Activated CD4-positive, alpha-beta T cell treated with anti-CD3 and anti-CD28 coated beads, Interleukin-2, amount 10 ng/mL, durations not matched to agents 7 days and 5 days (primary cell): ENCODE measurements at places on chromosomes 16 and 17.
A peak's percentile ranks its signal among the peaks of the same experiment; 100 is the strongest.

- no peak for DNase-seq
These were observed 4.7 kb upstream of the AANAT start for GRCh38 chr17:76462556-76463290.

GRCh38 chr17:74008196-74008595 is 195.3 kb upstream of the RPL38 start:
- DNase-seq: peak; percentile 42

DNA sequence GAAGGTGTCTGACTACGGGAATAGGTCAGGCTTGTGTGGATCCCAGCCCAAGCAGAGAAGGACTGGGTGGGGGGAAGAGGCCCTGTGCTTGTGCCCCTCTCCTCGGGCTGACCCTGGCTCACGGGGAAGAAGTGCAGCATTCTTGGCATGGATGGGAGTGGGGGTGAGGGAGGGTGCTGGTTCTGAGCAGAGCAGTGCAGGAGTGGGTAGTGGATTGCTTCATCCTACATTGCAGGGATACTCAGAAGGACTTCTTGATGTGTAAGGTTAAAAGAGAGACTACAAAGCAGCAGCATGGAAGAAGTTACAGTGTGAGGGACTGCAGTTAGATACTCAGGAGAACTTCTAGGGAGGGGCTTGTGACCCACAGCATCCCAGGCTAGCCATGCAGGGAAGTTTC is 2.1 kb downstream of the ARHGAP23 start:
- DNase-seq: no peak

GRCh38 chr17:42185621-42185930 is 324 bp upstream of the HCRT start:
- DNase-seq: no peak

DNA sequence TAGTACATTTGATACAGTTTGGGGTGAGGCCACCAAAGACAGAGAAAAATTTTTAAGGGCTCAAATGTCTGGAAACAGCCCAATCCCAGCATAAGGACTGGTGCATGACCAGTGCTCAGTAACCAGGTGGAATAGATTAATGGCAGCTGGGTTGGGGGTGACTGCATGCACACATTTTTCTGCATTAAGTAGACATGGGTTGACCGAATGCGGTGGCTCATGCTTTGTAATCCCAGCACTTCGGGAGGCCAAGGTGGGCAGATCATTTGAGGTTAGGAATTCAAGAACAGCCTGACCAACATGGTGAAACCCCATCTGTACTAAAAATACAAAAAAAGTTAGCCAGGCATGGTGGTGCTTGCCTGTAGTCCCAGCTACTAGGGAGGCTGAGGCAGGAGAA is 121.1 kb upstream of the HSBP1 start:
- DNase-seq: no peak

DNA sequence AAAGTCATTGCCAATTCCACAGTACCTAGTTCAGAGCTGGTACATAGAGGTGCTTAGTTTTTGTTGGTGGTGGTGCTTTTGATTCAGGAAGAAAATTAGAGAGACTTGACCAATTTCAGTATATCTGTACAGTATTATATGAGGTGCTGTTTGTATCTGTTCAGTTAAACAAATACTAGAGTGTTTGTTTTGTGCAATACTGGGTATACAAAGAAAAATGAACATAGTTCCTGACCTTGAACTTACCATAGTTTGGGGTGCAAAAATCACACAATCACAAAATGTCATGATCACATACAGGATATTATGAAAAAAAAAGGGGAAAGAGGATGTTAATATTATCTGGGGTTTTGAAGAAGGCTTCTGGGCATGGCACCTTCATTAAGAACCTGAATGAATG is 39.8 kb upstream of the GOT2 start:
- DNase-seq: no peak

GRCh38 chr16:6131526-6132050 is 1034.0 kb upstream of the EEF2KMT start:
- no peak for DNase-seq
